ENCODE measurements at places on chromosomes 1 and 21.

DNA sequence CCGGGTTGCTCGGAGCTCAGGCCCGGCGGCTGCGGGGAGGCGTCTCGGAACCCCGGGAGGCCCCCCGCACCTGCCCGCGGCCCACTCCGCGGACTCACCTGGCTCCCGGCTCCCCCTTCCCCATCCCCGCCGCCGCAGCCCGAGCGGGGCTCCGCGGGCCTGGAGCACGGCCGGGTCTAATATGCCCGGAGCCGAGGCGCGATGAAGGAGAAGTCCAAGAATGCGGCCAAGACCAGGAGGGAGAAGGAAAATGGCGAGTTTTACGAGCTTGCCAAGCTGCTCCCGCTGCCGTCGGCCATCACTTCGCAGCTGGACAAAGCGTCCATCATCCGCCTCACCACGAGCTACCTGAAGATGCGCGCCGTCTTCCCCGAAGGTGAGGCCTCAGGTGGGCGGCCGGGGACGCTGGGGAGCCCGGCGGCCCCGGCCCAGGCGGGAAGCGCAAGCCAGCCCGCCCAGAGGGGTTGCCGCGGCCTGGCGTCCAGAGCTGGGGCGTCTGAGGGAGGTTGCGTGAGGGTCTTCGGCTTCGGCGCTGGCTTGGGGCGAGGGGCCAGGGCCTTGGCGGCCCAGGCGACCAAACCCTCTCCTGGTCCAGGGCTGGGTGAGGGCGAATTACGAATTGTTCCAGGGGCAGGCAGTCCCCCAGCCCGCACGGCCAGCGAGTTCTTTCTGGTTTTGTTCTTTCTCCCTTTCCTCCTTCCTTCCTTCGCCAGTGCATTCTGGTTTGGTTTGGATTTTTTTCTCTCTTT, 805 bp downstream of the SIM2 start:
- DNase-seq = no peak

DNA sequence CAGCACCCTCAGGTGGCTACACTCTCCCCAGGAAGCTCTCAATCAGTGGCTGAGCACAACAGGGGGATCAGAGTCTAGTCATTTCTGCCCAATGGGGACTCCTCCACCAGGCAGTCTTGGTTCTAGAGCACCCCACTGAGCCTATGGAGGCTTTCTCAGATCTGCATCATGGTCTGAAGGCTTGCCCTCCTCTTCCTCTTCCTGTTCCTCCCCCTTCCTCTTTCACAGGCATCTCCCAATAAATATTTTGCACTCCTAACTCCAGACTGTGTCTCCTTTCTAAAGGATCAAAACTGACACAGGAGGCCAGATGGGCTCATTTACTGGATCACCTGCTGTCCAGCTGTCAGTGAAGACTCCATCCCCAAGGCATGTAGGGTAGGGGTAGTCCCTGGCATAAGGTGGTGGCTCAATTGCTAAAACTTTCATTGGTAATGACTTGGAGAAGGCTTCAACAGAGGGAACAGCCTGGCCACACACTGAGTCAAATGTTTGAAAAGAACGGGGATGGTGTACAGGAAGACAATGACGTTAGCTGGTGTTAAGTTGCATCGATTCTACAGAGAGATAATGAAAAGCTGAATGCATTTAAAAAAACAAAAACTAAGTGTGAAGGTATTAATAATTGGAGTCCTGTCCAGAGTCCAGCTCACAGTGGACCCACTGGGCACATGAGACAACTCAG, 84.2 kb upstream of the SLC2A1 start:
- no peak for DNase-seq

DNA sequence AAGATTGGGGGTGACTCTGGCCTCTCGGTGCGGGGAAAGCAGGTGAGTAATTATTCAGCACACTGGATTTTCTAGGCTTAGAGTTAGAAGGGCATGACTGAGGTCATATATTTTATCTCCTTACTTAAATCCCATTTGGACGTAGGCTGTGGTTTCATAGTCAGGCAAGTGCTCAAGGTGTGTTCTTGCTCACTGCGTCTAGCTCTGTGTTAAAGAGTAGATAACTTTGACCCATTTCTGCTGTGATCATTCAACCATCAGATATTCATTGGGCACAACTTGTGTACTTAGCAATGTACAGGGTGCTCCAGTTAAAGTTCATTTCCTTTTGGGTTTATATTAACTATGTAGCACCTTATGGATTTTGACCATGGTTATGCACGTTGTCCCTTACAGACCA, 14.6 kb downstream of the PFKFB2 start:
- DNase-seq = no peak

- no peak for DNase-seq
Measured at GRCh38 chr1:182087304-182087703, 25.8 kb upstream of the ZNF648 start.

DNA sequence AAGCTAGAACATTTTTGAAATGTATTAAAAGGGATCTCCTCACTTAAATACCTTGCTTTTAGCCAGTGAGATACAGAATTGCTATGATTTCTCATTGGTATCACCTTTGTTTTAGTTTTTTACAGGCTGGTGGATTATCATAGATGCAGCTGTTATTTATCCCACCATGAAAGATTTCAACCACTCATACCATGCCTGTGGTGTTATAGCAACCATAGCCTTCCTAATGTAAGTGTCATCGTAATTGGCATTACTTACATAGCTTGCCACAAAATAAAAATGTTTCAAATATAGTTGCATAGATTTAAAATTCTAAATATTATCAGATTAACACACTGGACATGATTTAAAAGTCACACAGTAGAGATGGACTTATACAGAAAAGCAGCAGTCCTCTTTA, 4.7 kb downstream of the TMEM50A start:
- DNase-seq = no peak

- DNase-seq = no peak
Measured at GRCh38 chr1:218872026-218872425, 301.7 kb upstream of the LYPLAL1 start.

- DNase-seq = no peak
Measured at GRCh38 chr1:230149751-230150584, 82.9 kb downstream of the GALNT2 start.

DNA sequence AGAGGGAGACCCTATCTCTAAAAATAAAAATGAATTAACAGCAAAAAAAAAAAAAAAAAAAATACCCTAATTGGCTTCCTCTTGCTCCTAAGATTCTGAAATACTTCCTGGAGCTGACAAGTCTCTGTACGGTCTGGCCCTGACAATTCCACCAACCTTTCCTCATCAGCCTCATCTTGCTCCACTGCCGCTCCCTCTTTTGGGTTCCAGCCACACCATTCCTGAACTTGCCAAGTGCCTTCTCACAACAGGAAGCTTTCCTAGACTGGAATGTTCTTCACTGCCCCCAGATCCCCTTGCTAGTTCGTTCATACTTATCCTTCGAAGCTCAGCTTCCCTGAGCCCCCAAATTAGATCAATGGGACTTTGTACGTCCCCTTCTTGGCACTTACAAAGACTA, 37.0 kb downstream of the AKNAD1 start:
- no peak for DNase-seq

GRCh38 chr1:218298398-218298797, 13.3 kb downstream of the RRP15 start:
- no peak for DNase-seq

- no peak for DNase-seq
Measured at GRCh38 chr1:34050709-34051485, 114.1 kb downstream of the CSMD2 start.

DNA sequence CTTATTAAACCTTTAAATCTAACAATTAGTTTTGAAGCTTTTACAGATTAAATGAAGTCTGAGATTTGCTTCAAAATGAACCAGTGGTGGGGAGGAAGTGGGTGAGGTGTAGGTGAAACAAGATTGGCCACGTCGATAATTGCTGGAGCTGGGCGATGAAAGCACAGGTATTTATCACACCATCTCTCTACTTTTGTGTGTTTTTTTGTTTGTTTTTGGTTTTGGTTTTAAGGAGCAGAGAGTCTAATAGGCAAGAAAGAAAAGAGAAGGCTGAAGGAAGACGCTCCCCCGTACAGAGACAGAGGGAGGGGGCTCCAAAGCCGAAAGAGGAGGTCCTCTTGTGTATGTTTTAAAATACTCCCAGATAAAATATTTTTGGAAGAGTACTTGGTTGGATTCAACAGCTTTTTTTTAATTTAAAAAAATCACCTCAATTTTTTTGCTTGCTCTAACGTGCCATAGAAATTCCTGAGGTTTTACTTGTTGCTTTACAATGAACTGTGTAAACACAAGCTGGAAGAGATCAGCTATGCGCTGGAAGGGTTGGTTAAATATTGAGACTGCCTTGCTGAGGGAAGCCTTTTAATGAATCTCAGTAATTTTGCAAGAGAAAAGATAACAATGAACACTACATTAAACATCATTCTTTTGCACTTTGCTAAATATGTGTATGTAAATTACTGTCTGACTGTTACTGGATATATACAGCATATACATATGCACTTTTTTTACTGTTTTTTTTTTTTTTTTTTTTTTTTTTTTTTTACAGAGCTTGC, 6.7 kb upstream of the LGALS8 start:
- DNase-seq = no peak

DNA sequence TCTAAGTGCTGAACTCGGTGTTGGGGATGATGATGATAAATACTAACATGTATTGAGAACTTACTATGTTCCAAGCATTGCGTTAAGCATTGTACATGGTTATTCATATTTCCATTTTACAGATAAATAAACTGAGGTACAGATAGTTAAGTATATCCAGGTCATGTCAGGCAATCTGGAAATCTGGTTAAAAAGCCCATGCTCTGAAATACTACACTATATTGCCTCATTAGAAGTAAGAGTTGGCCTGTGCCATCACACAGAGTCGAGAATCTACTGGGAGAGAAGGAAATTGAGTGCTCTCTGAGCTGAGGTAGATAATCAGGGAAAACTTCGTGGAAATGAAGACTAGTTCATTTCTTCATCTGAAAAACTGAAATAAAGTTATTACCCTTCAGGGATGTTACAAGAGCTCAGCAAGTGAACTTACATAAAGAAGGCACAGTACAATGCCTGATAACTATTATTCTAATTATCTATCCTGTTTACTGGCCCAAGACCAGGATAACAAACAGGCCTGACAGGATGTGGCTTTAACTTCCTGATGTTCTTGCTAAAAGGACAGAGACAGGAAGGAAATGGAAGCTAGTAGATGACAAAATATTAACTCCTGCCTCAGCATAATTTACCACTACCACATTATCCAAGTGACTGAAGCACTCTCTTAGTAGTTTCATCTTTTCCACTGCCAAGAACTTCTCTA, 85.6 kb downstream of the EPS15 start:
- no peak for DNase-seq

DNA sequence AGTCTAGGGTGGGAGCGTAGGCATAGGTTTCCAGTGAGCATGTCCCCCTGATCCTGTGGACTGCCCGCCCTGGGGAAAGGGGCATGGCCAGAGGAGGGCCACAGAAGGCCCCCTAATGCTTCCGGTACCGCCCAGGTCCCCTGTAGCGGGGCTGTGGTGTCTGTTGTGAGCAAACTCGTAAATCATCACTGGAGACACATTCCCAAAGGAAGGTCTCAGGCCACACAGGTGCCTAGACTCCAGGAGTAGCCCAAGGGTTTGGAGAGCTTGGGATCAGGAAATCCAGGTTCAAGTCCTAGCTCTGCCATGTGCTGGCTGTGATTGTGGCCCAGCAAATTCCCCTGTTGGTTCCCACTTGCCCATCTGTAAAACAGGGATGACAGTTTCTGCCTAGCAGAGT, 20.2 kb downstream of the NKAIN1 start:
- no peak for DNase-seq

GRCh38 chr1:184272175-184272866, 114.5 kb upstream of the C1orf21 start:
- DNase-seq = no peak

DNA sequence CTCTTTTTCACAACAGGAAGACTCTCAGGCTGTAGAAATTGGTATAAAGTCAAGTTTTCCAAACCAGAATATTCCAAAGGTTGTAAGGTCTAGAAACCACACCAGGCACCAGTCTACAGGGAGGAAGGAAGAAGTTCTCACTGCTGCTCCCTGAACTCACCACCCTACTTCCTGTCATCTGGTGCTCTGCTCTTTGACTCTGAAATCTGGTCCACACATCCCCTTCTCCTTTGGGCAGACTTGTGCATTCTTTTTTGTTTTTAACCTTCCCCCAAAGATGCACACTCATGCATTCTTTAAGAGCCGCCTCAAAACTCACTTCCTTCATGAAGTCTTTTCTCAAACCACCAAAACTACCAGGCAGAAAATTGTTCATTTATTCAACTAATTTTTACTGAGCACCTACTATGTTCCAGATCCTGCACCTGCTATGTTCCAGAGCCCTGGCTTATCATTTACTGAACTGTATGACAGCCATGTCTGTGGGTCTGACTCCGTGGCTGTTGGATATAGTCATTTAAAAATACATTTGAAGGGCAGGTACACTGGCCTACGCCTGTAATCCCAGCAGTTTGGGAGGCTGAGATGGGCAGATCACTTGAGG, 30.1 kb upstream of the EPS15 start:
- no peak for DNase-seq

- no peak for DNase-seq
Measured at GRCh38 chr1:180071759-180072158, 82.9 kb upstream of the QSOX1 start.

DNA sequence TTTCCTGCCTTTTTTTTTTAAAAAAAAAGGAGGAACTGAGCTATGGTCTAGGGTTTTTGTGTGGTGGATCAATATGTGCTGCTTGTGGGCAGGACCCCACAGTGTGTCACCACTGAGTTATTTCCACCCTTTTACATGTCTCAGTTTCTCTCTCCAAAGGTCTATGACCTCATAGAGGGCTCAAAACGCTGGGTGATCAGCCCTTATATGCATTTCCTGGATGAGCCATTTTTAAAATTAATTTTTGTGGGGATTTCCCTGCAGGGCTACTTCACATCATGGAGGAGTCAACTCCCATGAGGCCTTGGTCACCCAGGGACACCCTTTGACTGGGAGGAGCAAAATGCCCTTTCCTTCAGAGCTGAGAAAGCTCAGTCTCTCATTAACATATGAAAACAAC, 20.7 kb upstream of the HAO2 start:
- DNase-seq = no peak

GRCh38 chr1:116910379-116911187, 867 bp downstream of the PTGFRN start:
- peak; percentile 40 for DNase-seq
